Activated naive CD4-positive, alpha-beta T cell (primary cell): ENCODE measurements at places on chromosomes 12 and 14.

- DNase-seq = no peak
These were observed 397 bp upstream of the BORCS5 start for GRCh38 chr12:12356467-12356895.

DNA sequence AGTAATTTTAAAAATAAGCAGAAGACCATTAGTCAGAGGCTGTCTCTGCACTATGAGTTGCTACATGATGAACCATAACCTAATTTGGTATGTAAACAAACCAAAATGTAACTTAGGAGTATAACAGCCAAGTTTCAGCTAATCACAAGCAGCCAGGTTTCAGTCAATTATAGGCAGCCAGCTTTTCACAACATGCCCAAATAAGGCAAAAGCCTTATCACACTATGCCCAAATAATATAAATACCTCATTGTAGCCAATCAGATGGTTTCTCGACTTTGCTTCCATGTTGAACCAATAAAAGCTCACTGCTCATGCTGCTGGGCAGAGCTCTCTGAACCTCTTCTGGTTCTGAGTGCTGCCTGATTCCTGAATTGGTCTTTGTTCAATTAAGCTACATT, 38.6 kb downstream of the GARIN6 start:
- no peak for DNase-seq

DNA sequence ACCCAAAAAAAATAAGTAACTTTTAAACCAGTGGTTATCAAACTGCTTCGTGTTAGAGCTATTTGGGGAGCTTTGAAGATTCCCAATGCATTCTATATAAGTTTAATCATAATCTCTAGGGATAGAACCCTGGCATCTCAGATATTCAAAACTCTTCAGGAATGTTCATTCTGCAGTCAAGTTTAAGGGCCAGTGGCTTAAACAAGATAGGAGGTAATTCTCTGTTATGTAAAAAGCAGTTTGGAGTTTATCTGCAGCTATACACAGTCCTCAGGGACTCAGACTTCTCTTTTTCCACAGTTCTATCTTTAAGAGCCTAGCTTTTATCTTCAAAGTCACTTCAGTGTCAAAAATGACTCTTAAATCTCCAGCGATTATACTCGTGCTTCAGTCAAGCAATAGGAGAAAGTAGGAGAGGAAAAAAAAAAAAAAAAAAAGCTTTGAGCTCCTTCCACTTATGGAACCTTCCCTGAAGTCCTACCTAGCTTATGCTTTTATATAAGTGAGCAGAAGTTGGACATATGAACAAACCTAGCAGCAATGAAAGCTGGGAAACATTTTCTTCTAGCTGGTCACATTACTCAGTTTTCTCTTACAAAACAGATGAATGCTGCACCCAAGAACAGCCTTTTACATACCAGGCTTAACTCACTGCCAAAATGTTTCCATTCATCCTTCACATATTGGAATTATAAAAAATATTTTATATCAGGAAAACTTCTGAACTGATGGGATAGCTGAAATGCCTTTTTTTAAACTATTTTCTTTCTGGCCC, 302.8 kb downstream of the FSCB start:
- DNase-seq = no peak

GRCh38 chr12:13278249-13278787, 81.8 kb downstream of the EMP1 start:
- DNase-seq = peak; percentile 52

DNA sequence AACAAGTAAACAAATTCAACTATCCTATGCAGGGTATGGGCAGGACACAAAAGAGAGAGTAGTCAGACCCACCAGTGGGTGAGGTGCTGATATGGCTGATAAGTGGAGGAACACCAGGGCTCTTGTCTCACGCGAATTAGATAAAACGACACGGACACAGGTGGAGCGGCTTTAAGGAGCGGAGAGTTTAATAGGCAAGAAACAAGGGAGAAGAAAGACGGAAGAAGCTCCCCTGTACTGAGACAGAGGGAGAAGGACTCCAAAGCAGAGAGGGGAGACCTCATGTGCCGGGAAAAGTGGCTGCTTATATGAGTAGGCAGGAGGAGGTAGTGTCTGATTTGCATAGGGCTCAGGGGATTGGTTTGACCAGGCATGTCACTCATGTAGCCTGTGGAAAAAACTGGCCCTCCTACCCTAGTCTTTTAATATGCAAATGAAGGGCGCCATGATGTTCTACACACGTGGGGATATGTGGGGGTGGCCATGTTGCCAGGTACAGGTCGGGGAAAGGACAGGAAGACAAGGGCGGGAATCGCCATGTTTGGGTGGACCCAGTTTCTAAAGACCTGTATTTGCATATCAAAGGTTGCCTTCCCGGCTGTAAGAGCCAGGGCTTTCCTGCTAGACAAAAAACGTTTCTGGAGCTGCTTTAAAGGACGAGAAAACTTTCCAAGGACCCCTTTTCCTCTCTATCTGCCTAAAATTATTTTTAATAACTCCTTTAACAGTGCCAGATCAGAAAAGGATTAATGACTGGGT, 28.8 kb downstream of the RPGRIP1 start:
- DNase-seq = peak; percentile 42

GRCh38 chr12:14849661-14850060, 6.3 kb upstream of the ART4 start:
- no peak for DNase-seq

- DNase-seq = no peak
These were observed 322.8 kb upstream of the PRICKLE1 start for GRCh38 chr12:42912367-42912766.

DNA sequence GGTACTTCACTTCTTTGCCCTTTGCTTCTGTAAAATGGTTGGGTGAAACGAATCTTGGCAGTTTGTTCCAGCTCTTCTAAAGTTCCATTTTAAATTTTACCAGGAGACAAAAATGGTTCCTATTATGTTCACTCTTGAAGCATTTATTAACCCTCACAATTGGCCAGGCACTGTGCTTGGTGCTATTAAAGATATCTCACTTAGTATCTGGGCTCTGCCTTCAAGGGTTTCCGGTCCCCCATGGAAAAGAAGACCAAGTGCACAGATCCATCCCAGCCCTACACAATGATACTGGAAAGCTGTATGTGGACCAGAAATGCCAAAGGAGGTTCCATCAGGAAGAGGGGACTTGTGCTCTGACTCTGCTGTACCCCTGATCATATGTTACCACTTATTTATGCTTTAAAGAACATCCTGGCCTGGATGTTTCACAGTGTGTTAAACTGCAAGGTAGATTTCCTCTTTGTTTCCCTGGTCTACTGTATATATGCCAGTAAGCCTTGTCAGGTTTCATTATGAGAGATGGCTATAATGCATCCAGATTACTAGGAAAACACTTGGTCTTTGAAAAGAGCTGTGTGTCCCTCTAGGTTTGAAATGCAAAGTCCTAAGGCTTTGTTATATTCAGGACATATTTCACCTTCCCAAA, 154.8 kb downstream of the PRKCH start:
- no peak for DNase-seq

DNA sequence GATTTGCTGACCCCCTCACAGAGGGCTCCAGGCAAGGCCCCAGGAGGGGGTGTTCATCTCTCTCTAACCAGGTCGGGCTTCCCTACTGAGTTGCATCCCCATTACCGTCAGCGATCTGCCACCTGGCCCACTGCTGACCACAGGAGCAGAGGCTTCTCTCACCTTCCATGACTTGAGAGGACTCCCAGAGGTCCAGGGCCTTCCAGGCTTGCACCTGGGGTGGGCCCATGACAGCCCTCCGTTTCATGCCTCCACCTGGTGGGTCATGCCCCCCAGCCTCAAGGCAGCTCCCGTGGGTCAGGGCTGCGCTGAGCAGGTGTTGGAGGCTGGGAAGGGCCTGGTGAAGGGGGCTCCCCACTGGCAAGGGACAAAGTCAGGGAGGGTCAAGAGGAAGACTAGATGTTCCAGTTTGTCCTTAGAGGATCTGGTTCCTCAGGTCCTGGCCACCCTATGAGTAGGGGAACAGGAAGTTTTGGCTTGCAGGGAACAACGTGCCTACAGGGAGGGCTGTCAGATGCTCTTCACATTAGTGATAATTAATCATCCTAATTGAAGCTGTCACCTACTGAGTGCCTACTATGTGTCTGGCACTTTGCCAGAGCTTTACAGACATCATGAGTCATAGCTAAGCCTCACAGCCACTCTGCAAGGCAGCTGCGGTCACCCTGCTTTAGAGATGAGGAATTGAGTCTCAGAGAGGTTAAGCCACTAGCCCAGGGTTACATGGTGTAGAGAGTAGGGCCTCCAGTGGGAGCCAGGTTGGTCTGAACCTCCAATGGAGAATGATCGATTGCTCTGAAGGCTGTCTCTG, 13.8 kb downstream of the NFKBIA start:
- no peak for DNase-seq

- DNase-seq = peak; percentile 6
These were observed 48.4 kb upstream of the FOS start for GRCh38 chr14:75230140-75230792.

GRCh38 chr12:107464644-107465043, 221.0 kb upstream of the PWP1 start:
- no peak for DNase-seq
